ENCODE measurements at places on chromosomes 16 and 17.

DNA sequence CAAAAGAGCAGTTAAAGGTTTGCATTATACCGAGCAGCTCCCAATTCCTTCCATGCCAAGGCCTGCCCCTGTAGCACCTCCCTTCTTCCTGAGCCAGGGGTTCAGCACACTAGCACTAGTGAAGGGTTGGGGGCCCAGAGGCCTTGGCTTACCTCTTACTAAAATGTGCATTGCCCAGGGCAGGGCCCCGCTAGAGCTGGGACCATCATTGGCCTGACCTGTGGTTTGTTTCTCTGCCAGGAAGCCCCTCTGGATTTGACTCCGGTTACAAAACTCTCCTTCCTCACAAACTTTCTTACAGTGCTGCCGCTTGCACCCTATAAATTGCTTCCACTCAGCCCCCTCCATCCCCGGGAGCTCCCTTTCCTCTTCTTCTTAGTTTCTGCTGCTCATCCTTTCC lies 33.8 kb downstream of the MPRIP start:
- no peak for DNase-seq

GRCh38 chr16:3774819-3775218 lies 57.5 kb upstream of the TRAP1 start:
- no peak for DNase-seq

DNA sequence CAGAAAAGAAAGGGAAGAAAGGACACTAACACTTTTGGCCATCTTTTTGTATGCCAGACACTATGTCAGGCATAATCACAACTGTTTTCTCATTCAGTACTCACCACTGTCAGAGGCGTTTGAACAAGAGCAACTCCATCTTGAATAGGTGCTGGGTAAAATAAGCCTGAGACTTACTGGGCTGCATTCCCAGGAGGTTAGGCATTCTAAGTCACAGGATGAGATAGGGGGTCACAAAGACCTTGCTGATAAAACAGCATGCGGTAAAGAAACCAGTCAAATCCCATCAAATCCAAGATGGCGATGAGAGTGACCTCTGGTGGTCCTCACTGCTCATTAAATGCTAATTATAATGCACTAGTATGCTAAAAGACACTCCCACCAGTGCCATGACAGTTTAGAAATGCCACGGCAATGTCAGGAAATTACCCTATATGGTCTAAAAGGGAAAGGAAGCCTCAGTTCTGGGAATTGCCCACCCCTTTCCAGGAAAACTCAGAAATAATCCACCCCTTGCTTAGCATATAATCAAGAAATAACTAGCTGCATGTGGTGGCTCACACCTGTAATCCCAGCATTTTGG lies 14.9 kb upstream of the LYRM9 start:
- no peak for DNase-seq

DNA sequence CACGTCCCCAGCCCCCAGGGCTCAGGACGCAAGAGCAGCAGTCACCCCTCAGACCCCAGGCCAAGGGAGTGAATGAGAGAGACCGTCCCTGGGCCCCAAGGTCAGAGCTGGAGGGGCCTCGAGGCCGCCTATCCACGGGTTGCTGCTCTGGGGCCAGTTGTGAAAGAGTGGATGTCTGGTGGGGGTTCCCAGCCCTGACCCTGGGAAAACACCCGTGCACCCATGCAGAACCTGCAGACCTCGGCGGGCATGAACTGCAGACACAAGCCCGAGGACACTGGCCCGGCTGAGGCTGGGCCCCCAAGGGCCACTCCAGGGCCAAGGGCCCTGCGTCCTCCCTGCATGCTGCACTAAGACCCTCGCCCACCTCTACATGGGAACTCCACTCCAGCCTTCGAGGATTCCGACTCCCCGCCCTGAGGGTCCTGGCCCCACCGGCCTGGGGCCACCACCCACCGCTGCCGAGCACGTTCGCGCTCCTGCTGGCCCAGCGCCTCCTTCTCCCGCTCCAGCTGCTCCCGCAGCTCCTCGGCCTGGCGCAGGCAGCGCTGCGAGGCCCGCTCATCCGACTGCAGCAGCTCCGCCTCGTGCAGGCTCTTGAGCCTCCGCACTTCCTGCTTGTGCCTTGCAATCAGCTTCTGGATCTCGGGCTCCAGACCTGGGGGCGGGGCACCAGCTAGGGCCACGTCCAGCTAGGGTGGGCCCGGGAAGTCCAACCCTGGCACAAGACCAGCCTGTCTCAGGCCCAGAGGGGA lies 27.6 kb upstream of the AATK start:
- DNase-seq, result no peak

- DNase-seq, result no peak
Observed at GRCh38 chr16:28098171-28098958, 34.9 kb upstream of the GSG1L start.

DNA sequence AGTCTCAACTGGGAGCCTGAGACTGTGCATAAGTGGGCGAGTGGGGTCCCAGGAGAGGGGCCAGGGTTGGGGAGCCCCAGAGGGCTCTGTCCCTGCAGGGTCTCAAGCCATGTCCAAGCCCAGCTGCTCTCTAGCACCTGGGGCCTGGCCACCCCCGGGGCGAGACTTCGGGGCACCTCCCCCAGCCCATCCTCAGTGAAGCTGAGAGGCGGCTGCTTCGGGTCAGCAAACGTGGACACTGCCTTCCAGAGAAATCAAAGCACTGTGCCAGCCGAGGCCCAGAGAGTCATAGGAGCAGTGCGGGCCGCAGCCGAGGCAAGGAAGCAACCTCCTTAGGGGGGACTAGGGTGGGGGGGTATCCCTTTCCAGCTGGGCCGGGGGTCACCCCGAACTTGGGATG lies 77.5 kb downstream of the ENGASE start:
- no peak for DNase-seq

Data from NCI-H2081 (cell line).